Brain (organoid and tissue), 16 donors: ENCODE measurements at places on chromosomes 3 and 15. TPM values are rescaled to one million over a fixed set of nuclear protein-coding genes. Genes with fewer than 3 reads are reported as not detected.

Gene HHATL
- polyA plus RNA-seq = 85.1 TPM

Gene AHSG
- polyA plus RNA-seq = not detected

Gene SMAD6
- polyA plus RNA-seq = 2.3 TPM

Gene TOPAZ1
- not detected for polyA plus RNA-seq

Gene UBE2E2
- polyA plus RNA-seq = 33.3 TPM
